ENCODE measurements at places on chromosomes 11 and 22. TPM values are rescaled to one million over a fixed set of nuclear protein-coding genes. Genes with fewer than 3 reads are reported as not detected.

Gene PNPLA3
- 5.7 TPM for total RNA-seq

Gene SYT7
- not detected for total RNA-seq

Gene OTUB1
- total RNA-seq, result 86.4 TPM

Gene ACR
- total RNA-seq, result not detected

Gene GRIA4
- total RNA-seq, result not detected

Gene VWCE
- total RNA-seq, result 0.59 TPM

Gene YPEL4
- total RNA-seq, result 0.17 TPM

Gene LINC01488
- not detected for total RNA-seq

Gene YPEL1
- 0.18 TPM for total RNA-seq

Gene RIMBP3B
- total RNA-seq, result 0.34 TPM

Gene SYT12
- not detected for total RNA-seq

GRCh38 chr22:17237038-17237668 is 17.9 kb upstream of the ADA2 start:
- DNase-seq, result no peak

GRCh38 chr11:130047141-130047540 is 22.6 kb upstream of the APLP2 start:
- DNase-seq, result no peak

GRCh38 chr22:32649515-32650200 is 151.8 kb upstream of the TIMP3 start:
- DNase-seq, result peak; percentile 57

DNA sequence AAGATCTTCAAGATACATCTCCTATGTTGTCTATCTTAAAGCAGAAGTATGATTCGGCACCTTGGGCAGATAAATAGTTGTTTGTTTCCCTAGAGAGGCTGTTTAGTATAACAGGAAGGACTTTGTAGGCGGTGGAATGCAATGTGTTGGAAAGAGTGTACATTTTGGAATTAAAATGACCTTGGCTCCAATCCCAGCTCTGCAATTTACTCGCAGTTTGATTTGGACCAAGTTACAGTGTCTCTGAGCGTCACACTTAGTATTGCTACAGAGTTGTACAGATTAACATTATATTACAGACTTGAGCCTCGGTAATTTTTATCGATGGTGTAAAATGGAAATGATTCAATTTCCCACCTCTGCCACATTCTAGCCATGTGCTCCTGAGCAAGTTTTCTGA is 265.3 kb downstream of the OPCML start:
- DNase-seq, result no peak

DNA sequence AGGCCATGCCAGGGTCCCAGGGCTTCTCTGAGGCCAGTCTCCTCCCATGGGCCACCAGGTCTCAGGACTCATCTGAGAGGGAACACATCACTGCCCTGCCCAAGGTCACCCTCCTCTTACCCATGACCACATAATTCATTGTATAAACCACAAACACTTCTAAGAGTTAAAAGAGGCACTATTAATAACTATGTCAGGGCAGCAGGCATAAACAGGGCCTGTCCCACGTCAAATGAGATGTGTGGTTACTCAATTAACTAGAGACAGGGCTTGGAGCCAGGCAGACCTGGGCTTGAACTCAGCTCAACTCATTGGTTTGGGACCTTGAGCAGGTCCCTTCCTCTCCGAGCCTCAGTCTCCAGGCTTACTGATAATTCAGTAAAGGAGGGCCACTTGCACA is 33.1 kb downstream of the ARAP1 start:
- no peak for DNase-seq

DNA sequence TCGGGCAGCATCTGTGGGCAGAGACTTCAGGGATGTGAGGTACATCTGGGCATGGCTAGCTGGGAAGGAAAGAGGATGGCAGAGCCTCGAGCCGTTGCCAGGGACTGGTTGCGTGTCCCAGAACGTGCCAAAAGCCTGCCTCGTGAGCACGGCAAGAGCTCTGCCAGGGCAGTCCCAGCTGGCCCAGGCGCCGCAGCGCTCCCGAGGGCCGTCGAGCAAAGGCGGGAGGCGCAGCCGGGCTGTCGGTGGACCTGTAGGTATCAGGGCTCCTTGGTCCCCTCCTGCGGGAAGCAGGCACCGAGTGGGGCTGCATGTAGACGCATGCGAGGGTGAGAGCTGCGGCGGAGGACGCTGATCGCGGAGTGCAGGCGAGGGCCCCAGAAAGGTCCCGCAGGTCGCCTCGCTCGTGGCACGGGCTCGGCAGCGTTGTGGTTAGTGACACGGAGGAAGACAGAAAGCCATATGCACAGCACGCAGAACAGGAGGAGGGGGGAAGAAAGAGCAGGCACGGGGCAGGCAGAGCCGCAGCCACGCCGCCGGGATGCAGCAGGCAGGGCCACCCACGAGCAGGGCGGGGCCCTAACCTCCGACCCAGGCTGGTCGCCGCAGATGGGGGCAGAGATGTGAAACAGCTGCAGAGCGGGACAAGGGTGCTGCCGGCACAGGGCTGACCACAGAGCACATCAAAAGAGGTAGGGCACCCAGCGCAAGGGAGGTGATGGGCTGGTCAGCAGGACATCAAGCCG is 18.0 kb downstream of the LSP1 start:
- DNase-seq, result no peak

- no peak for DNase-seq
Observed at GRCh38 chr11:61472868-61473267, 35.7 kb upstream of the LRRC10B start.

DNA sequence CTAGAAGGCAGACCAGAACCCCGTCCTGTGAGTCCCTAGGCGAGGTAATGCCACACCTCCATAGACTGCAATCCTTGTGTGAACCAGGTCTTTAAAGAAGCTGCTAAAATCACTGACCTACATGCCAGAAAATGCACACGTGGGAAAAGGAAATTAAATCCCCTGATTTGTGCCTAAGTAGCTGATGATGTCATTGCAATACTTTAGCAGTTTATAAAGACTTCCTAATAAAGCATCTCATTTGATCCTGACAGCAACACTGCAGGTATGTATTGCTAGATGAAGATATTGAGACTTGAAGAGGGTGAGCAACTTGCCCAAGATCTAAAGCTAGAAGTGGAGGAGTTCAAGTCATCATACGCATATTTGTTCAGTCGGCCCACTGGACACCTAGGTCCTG is 107.2 kb downstream of the RRAS2 start:
- DNase-seq, result no peak

DNA sequence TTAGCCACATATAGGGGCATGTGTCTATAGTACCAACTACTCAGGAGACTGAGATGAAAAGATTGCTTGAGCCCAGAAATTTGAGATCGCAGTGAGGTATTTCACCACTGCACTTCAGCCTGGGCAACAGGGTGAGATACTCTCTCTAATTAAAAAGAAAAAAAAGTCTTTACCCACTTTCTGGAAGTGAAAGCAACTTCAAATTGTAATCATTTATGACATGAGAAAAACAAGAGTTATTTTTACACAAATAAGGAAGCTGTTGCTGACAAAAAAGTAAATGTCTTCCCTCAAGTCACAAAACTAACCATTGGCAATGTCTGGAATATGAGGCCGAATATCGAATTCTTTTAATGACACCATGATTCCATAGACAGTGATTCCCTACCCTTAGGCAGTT is 71.4 kb downstream of the GLYATL1 start:
- DNase-seq, result no peak

DNA sequence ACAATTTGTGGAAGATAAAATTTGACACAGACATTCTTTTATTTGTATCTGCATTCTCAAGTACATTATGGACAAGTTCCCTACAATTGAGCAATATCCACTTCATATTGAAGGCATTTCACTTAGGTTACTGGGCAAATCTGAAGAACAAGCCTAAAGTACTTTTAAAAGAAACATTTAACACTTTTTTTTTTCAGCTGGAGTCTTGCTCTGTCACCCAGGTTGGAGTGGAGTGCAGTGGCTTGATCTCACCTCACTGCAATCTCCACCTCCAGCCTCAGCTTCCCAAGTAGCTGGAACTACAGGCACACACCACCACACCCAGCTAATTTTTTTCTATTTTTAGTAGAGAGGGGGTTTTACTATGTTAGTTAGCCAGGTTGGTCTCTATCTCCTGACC is 70.2 kb downstream of the OR4C45 start:
- DNase-seq, result no peak

DNA sequence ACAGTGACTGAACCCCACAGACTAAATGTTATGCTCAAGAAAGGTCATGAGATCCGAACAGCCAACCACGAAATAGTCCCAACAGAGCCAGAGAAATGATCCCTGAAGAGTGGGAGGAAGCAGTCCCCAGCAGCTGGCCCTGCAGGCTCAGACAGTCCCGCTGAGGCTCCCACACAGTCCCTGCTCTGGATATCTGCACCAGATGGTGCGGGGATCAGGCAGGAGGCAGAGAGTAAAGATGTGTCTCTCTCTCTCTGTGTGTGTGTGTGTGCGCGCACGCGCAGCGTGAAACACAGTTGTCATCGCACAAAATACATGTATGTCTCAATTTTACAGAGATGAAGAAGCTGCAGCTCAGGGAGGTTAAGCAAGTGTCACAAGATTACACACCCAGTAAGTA is 27.9 kb downstream of the GUCY1A2 start:
- no peak for DNase-seq

DNA sequence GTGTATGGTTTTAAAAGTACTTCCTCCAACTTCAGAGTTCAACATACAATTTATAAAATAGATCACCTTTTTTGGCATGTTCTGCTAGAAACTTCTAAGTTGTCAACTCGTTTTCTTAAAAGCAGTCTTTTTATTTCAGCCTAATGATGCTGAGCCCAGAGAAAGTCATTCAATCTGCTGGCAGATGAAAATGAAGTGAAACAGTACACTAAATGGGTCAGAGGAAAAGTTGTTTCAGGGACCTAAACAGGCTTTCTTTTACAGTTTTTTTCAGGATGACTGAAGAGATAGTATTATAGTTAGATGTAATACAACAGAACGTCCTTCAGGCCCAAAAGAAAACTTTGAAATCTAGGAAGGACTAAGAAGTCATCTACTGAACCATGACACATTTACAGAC is 842.7 kb upstream of the CCDC90B start:
- DNase-seq, result no peak

- no peak for DNase-seq
Observed at GRCh38 chr11:37394236-37394870, 796.3 kb upstream of the RAG2 start.

- no peak for DNase-seq
Observed at GRCh38 chr11:18191376-18191775, 18.7 kb downstream of the MRGPRX4 start.

DNA sequence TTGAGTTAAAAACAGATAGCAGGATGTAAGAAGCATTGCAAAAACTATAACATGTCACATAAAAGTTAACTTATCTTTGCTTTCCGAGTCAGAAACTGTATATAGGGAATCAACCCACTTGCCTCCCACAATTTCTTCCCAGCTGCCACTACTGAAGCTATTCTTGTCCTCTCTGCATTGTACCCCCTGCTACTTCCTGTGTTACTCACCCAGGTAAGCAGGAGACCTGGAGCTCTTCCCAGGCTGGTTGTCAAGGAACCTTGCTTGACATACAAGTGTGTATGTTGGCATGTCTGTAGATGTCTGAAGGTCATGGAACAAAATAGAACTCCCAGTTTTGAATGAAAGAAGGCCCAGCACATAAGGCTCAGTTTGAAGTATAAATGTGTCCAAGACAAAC is 74.3 kb upstream of the LRRC4C start:
- DNase-seq, result no peak

- DNase-seq, result no peak
Observed at GRCh38 chr11:72777755-72778278, 16.0 kb downstream of the STARD10 start.

GRCh38 chr11:9663699-9664275 is at the start of gene SWAP70:
SWAP70 (plus strand) TSS chr11:9664077; CDS start chr11:9664180, 103 bp downstream.
- DNase-seq, result peak; percentile 90

DNA sequence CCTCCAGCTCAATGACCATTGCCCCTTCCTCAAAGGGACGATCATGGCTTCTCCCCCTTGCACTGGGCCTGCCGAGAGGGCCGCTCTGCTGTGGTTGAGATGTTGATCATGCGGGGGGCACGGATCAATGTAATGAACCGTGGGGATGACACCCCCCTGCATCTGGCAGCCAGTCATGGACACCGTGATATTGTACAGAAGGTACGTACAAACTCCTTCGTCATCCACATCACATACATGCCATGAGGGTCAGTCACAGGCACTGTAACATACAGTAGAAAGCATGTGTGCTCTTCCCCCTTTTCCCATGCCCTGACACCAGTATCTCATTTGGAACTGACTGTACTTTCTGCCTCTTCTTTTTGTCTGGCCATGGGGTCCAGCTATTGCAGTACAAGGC is 4.0 kb downstream of the TAF10 start:
- no peak for DNase-seq

DNA sequence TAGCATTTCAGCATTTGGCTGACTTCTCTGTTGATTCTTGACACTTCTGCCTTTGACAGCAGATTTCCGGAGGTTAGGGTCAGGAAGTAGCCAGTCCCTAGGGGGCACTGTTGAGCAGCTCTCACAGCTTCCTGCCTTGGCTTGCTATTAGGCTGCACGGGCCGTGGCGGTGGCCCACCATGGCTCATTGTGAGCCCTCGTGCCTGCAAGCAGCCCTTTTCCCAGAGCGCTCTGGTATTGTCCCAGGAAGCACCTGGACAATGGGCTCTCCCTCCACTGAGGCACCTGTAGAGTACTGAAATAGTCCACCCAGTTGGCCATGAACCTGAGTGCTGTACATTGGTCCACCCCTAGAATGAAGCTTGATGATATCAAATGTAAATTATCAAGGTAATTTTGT is 100.2 kb upstream of the GAL start:
- DNase-seq, result no peak
